ENCODE measurements at places on chromosomes 6 and 20.

GRCh38 chr6:138443979-138444378 is 40.0 kb downstream of the HEBP2 start:
- no peak for DNase-seq

DNA sequence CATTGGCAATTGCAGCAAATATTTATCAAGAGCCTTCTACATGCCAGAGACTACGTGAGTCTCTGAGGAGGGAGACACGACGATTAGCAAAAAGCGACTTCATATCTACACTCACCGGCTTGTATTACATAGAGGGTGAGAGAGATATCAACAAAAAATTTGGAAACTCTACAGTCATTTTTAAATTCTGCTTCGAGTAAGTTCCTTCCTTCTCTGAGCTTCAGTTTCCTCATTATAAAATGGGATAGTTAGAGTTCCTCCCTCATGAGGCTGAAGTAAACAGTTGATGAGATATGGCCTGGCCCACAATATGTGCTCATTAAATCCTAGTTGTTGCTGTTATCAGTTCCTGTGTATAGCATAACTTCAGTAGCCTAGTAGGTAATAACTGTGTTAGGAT is 64.1 kb upstream of the SIRPA start:
- DNase-seq = no peak

DNA sequence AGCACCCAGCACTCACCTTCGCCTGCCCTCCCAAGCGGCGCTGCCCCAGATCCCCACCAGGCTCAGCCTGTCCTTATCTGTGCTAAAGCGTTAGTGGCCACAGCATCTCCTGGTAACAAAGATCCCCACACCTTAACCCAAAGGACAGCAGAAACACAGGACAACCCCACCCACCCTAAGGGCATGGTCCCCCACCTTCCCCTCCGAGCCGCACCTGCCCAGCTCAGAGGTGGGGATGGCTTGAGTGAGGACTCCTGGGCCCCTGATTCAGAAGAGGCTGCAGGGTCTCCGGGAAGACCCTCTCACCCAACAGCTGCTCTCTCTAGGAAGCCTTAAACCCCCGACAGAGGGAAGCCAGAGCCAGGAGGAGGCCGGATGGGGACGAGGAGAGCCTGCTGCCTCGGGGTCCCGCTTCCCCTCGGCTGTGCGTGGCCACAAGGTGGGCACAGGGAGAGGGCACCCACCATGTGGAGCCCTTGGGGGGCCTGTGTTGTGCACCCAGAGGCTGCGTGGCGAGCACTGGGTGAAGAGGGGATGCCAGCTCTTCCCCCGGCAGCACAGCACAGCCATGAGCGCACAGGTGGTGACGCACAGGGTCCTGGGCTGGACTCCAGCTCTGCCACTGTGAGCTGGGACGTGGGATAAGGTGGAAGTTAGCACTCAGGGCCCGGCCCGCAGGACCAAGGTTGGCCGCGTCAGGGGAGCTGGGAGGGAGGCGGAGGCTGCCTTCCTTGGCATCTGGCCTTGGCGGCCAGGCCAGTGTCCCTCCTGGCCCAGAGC is 31.9 kb upstream of the MRGBP start:
- no peak for DNase-seq

- no peak for DNase-seq
Measured at GRCh38 chr6:157094038-157094437, 229.3 kb downstream of the TMEM242 start.

GRCh38 chr6:107670792-107671199 is 153.3 kb downstream of the SCML4 start:
- no peak for DNase-seq

- DNase-seq = no peak
Measured at GRCh38 chr6:7900621-7901020, 10.0 kb downstream of the TXNDC5 start.

DNA sequence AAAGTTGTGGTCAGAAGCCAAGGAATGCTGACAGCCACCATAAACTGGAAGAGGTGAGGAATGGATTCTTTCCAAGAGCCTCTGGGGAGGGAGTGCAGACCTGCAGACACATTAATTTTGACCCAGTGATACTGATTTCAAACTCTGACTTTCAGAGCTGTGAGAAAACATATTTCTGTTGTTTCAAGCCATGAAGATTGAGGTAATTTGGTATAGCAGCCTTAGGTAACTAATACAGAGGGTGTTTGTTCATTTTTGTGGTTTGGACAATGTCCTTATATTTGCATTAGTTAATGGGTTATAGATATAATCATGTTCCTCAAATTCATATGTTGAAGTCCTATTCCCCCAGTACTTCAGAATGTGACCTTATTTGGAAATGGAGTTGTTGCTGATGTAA is 85.4 kb upstream of the GTSF1L start:
- DNase-seq = no peak

GRCh38 chr6:68891419-68891818 is 256.3 kb downstream of the ADGRB3 start:
- no peak for DNase-seq

- DNase-seq = peak; percentile 60
Measured at GRCh38 chr6:81938014-81938856, 185.8 kb upstream of the TENT5A start.

GRCh38 chr6:224350-224749 is 67.9 kb upstream of the DUSP22 start:
- DNase-seq = no peak

GRCh38 chr6:32947552-32948465 is 5.1 kb downstream of the HLA-DMA start:
- peak; percentile 21 for DNase-seq

- no peak for DNase-seq
Measured at GRCh38 chr6:19320111-19320581, 517.0 kb upstream of the ID4 start.

DNA sequence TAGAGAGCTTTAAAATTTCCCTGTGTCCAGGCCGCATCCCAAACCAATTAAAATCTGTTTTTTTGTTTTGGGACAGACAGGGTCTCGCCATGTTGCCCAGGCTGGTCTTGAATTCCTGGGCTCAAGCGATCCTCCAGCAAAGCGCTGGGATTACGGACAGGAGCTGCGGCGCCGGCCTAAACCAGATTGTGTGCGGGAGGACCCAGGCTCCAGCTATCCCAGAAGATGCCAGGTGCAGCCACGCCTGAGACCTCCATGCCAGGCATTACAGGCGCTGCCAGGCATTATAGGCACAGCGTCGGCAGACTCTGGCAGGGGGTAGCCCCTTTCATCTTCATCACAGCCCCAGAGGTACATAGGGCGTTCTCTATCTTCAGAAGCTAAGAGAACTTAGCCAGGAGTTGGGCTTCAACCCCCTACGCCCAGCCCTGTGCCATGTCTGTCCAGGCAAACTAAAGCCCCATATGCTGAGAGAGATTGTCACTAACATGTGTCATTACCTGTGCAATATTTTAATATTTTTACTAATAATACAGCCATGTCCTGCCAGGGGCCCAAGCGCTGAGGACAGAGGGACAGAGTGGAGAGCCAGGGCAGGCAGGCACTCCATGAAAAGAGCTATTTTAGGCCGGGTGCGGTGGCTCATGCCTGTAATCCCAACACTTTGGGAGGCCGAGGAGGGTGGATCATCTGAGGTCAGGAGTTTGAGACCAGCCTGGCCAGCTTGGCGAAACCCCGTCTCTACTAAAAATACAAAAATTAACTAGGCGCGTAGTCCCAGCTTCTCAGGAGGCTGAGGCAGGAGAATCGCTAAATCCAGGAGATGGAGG is 9.8 kb upstream of the GRM4 start:
- no peak for DNase-seq

GRCh38 chr6:133202610-133203343 is 38.4 kb upstream of the EYA4 start:
- DNase-seq = no peak

- no peak for DNase-seq
Measured at GRCh38 chr6:123677897-123678296, 41.1 kb upstream of the TRDN start.

DNA sequence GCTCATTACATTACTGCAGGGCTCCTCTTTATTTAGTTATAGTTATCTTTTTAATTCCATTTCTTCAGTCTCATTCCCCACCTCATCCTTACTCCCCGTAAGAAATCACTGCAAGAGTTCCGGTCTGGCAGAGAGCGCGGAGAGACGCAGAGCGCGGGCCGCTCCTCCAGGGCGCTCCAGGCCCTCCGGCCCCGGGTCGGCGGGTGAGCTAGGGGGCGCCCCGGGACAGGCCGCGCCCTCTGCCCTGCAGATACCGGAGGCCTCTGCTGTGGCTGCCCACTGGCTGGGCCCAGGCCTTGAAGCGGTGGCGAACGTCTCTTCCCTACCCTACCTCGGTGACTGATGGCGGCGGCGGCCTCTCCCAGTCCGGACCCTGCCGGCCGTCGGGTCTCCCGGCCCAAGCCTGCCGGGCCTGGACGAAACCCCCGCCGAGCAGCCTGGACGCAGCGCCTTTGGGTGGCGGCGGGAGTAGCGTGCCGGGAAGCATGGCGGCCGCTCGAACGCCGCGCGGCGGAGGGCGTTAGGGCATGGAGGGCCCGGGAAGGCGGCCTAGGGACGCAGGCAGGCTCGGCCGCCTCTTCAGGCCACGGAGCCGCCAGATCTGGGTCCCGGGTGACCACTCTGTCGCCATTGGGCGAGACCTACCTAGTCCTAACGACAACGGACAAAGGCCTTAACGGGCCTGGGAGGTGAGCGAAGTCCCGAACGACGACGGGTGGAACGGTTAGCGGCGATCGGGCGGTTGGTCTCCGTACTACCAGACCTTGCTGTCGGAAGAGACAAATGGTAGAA is 16.4 kb upstream of the HMGN4 start:
- DNase-seq = peak; percentile 77

GRCh38 chr6:100730001-100730980 is 150.8 kb downstream of the ASCC3 start:
- DNase-seq = no peak

GRCh38 chr6:53161481-53162009 is 12.9 kb upstream of the GCM1 start:
- no peak for DNase-seq

- DNase-seq = peak; percentile 59
Measured at GRCh38 chr6:30752157-30752927, 8.0 kb upstream of the IER3 start.

DNA sequence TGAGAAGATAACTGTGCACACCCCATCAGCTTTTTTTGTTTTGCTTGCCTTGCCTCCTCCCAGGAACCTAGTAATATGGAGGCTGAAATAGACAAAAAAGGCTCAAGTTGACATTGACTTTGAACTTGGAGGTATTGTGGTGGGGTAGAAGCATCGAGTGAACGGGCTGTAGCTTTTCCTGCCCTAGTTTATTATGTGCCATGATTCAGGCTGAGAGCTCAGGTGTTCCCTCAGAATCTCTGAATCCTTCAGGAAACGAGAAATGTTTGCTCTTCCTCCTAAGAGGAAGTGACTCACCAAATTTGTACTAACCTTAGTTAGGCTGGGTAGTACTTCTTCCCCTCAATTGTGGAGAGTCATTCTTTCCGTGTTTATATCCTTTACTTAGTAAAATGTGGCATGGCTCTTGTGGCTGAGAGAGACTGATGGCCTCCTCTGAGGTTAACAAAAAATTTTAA is 98.8 kb downstream of the SASH1 start:
- no peak for DNase-seq

DNA sequence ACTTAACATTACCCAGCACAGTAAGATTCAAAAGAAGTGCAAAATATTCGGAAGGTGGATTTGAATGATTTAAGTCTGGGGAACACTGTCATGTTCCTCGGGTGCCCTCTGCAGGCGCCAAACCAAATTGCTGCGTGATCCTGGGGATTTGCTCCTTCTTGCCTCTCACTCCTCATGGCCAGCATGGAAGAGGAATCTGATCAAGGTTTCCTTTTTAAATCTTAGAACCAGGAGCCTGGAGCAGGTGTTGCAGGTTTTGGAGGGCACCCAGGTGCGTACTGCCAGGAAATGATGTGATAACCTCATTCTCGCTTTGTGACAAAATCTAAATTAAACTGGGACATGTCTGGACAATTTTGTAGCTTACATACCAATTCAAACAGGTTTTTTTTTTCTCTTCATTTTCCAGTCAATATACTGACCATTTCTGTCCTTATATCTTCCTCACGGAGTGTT is 8.1 kb upstream of the PFDN4 start:
- peak; percentile 71 for DNase-seq

GRCh38 chr6:2733324-2733723 is 17.4 kb downstream of the MYLK4 start:
- no peak for DNase-seq

- DNase-seq = no peak
Measured at GRCh38 chr6:122647765-122648164, 37.6 kb downstream of the PKIB start.

DNA sequence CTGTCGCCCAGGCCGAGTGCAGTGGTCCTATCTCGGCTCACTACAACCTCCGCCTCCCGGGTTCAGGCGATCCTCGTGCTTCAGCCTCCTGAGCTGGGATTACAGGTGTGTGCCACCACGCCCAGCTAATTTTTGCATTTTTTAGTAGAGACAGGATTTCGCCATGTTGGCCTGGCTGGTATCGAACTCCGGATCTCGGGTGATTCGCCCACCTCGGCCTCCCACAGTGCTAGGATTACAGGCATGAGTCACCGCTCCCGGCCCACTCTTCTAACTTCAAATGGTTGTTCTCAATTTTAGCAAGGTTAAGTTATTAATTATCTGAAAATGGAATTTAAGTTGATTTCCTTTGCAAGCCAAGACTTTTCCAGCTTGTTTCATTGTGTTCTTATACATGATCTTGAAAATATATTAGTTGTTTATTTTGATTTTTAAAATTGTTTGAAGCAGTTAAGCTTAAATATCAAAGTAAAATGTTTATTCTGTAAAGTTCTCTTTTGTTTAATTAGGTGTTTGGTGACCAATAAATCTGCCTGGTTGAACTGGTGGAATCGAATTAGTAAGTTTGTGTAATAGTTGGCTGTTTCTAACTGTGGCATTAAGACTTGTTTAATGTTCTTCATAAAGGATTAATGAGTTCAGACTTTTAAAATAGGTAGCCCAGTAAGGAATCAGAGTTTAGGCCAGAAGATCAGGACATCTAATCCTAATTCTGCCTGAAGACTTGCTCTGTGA is 2.3 kb downstream of the PM20D2 start:
- no peak for DNase-seq

- DNase-seq = no peak
Measured at GRCh38 chr6:137024237-137024990, 20.4 kb downstream of the IL20RA start.

All from hematopoietic multipotent progenitor cell treated with erythropoietin and hydrocortisone succinate and interleukin-3 and kit ligand, for 15 days (in vitro differentiated cells).